IPS DF 6.9 (cell line): ENCODE measurements at places on chromosomes 7 and 10.

- H3K27ac ChIP-seq = no peak overlapping the region
- H3K4me3 ChIP-seq = no peak overlapping the region
- no peaks in the 10 kb centered on the region for H3K36me3 ChIP-seq
- no peak for DNase-seq
These were observed 106.9 kb downstream of the TCERG1L start for GRCh38 chr10:131204406-131205152.

DNA sequence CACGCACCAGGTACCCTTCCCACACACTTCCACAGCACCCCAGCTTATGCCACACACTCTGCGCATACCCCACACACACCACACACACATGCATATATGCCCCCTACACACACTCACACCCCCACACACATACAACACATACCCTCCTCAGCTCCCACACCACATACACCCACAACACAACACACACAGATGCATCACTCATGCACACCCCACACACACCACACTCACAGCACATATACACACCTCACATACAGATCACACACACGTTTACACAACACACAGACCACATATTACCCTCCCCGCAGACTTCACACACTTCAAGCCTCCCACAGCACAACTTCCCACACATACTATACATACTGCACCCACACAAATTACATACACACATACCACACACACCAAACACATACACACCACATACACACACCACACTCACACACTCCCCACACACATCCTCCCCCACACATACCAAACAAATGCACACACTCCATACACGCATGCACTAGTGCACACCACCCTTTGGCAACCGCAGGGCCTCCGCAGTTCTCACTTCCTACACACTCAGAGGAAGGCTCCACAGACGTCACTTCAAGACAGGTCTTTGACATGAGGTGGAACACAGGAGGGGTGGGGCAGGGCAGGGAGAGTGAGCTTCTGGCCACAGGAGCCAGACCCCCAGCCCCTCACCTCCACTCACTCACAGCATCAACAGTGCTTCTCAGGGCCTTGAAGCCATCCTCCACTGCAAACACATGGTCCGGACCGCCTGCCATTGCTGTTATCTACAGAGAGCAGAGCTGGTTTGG lies 18.5 kb upstream of the ANTXRL start:
- no peaks in the 10 kb centered on the region for H3K36me3 ChIP-seq
- H3K4me3 ChIP-seq = no peak overlapping the region
- H3K27me3 ChIP-seq = no peaks in the 10 kb centered on the region
- H3K4me1 ChIP-seq = no peaks in the 10 kb centered on the region
- H3K27ac ChIP-seq = no peak overlapping the region

- H3K4me3 ChIP-seq = no peak overlapping the region
- no peaks in the 10 kb centered on the region for H3K27me3 ChIP-seq
- DNase-seq = no peak
These were observed 4.3 kb upstream of the TTYH3 start for GRCh38 chr7:2627258-2628129.

DNA sequence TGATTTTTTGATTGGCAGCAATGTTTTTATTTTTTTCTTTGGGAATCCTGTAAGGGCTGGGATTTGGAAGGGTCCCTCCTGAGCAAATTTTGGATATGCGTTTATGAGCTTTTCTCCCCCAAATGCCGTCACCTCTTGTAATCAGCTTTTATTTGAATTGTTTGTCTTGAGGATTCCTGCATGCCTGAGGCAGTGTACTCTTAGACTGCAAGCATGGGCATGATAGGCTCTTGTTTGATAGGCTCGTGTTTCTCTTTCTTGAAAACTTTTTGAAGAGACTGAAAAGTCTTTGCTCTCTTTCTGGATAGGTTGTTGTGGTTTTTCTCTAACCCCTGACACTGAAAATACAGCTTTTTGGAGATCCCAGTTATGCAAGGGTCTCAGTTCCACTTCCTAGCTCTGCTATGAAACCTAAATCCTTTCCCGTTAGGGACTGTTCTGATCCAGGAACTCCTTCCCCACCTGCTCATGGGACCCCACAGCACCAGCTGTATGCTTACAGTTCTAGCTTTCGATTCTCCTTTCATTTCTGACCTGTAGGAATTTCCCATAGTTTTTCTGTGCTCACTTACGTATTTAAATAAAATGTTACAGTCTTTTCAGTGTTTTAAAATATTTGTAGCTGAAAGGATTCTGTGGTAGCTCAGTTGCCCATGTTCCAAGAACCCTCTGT lies 17.2 kb downstream of the TSPAN13 start:
- no peaks in the 10 kb centered on the region for H3K36me3 ChIP-seq
- H3K4me3 ChIP-seq = no peak overlapping the region
- H3K27ac ChIP-seq = no peak overlapping the region
- no peak for DNase-seq
- H3K27me3 ChIP-seq = no peaks in the 10 kb centered on the region

DNA sequence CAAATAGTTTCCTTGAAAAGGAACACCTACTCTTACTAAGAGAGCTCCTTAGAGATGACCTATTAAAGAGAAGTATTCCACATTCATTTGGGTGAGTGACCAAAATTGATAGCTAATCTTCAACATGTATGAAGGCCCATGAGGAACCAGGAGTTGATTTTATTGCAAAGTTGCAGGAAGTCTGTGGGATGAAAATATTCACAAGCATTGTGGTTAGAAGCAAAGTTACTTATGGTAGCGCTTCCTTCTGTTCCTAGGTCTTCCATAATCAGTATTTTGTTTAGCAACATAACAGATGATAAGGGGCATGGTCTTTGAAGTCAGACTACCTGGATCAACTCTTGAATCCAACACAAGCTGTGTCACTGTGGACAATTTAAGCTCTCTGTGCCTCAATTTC lies 164.5 kb downstream of the DGKB start:
- H3K4me3 ChIP-seq = no peak overlapping the region
- no peak for DNase-seq
- H3K27ac ChIP-seq = no peak overlapping the region
- H3K4me1 ChIP-seq = 0 out of 2 replicates have a peak, but pooled peaks cover 2% of the 10 kb centered on the region
- H3K36me3 ChIP-seq = no peaks in the 10 kb centered on the region

DNA sequence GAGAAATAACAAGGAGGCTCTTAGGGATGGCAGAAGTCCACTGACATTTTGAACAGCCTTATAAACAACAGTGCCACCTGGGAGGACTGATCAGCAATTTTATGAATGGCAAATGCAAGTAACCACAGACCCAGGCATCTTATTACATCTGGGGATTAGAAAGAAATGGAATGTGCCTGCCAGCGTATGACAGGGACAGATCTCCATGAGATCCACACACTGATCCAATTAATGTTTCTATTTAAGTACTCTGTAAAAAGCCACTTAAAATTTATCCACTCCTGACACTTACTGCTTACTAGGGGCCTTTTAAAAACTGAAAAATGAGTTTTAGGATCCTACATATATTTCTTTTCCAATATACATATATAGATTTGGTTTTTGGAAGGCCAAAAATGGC lies 28.6 kb downstream of the PARD3 start:
- DNase-seq = no peak
- no peak overlapping the region for H3K27ac ChIP-seq
- H3K4me3 ChIP-seq = no peak overlapping the region
- 0 out of 2 replicates have a peak, but pooled peaks cover 3% of the 10 kb centered on the region for H3K4me1 ChIP-seq
- no peaks in the 10 kb centered on the region for H3K36me3 ChIP-seq

- peaks cover 5% of the 10 kb centered on the region; the same call in 1 of the 2 replicates for H3K4me1 ChIP-seq
These were observed 1.8 kb upstream of the GALNT17 start for GRCh38 chr7:71130031-71130679.

- H3K36me3 ChIP-seq = no peaks in the 10 kb centered on the region
- H3K27me3 ChIP-seq = no peaks in the 10 kb centered on the region
- no peak for DNase-seq
- no peak overlapping the region for H3K27ac ChIP-seq
- H3K4me1 ChIP-seq = no peaks in the 10 kb centered on the region
These were observed 143.3 kb downstream of the PKD1L1 start for GRCh38 chr7:47804767-47805545.

- peaks cover 3% of the 10 kb centered on the region; the same call in 1 of the 2 replicates for H3K4me1 ChIP-seq
- no peaks in the 10 kb centered on the region for H3K36me3 ChIP-seq
- H3K4me3 ChIP-seq = no peak overlapping the region
These were observed 162.1 kb downstream of the TCF7L2 start for GRCh38 chr10:113111900-113112853.

DNA sequence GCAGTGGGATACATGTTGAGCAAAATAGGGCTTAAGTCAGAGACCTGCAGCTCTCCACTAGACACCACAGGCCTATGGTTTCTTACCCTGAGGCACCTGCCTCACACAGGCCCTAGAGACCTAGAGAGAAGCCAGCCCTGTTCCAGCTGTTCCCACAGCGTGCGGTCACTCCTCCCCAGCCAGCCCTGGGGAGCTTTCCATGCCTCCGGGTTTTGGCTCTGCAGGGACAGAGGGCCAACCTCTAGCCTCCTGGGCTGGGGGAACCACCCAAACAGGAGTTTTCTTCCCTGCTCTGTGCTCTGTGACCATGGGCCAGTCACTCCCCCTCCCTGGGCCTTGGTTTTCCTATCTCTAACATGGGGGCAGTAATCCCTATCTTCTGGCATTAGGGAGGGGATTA lies 33.0 kb downstream of the SH2B2 start:
- no peaks in the 10 kb centered on the region for H3K36me3 ChIP-seq
- H3K4me1 ChIP-seq = peaks cover 6% of the 10 kb centered on the region
- no peak overlapping the region for H3K27ac ChIP-seq

GRCh38 chr7:112188257-112188656 lies 17.9 kb downstream of the DOCK4 start:
- no peaks in the 10 kb centered on the region for H3K27me3 ChIP-seq
- H3K4me1 ChIP-seq = no peaks in the 10 kb centered on the region
- H3K4me3 ChIP-seq = no peak overlapping the region
- H3K36me3 ChIP-seq = no peaks in the 10 kb centered on the region
- no peak for DNase-seq
- no peak overlapping the region for H3K27ac ChIP-seq

GRCh38 chr7:90965211-90965610 lies 299.0 kb upstream of the FZD1 start:
- no peaks in the 10 kb centered on the region for H3K4me1 ChIP-seq
- no peak overlapping the region for H3K4me3 ChIP-seq
- no peak for DNase-seq

DNA sequence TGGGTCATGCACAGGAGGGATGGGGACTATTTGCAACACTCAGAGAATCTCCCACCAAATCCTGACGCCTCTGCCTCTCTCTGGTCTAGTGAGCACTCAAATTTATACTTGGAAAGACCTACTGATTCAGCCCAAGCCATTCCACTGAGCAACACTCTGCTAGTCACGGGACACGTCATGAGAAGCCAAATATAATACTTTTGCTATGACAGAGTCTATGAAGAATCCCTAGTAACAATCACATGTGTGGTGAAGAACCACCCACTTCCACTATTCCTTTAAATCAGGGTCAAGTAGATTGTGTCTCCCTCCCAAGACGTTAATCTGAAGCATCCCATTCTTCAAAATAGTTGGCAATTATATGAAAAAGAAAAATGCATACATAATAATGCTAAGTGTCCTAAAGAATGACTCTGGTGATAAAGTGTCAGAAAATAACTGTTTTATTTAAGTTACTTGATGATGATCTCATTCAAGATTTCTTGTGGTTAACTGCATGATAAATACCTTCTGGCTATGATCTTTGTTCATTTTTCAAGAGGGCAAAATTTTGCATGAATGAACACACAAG lies 28.5 kb downstream of the CHCHD3 start:
- no peak for DNase-seq
- H3K27ac ChIP-seq = no peak overlapping the region
- no peaks in the 10 kb centered on the region for H3K36me3 ChIP-seq
- H3K4me1 ChIP-seq = peaks cover 1% of the 10 kb centered on the region; the same call in 1 of the 2 replicates
- no peaks in the 10 kb centered on the region for H3K27me3 ChIP-seq

DNA sequence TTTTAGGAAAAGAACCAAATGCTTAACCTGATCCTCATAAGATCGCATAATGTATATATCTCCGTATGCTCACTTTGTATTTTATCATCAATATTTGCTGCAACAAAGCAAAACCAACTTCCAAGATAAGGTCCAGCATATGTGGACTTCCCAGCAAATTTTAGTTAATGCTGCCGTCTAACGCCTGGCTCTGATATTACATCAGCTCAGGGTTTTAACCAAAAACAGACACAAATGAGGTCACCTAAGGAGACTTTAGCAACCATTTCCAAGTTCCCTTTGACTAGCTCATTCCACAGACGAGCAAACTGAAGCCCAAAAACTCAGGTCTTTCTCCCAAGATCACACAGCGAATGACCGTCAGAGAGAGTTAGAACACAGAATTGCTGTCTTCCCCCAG lies 59.4 kb upstream of the UCN3 start:
- H3K27ac ChIP-seq = no peak overlapping the region
- no peaks in the 10 kb centered on the region for H3K36me3 ChIP-seq
- no peaks in the 10 kb centered on the region for H3K27me3 ChIP-seq
- H3K4me1 ChIP-seq = no peaks in the 10 kb centered on the region
- no peak overlapping the region for H3K4me3 ChIP-seq
- DNase-seq = no peak
